ENCODE measurements at places on chromosomes 13 and 19. TPM values are rescaled to one million over a fixed set of nuclear protein-coding genes. Genes with fewer than 3 reads are reported as not detected.

RUVBL2 gene
- total RNA-seq, result 118 TPM

CRLF1 gene
- 0.68 TPM for total RNA-seq

SH2D3A gene
- not detected for total RNA-seq

KIR3DL1 gene
- not detected for total RNA-seq

MATK gene
- not detected for total RNA-seq

SCEL gene
- total RNA-seq, result not detected

SGTA gene
- total RNA-seq, result 89.9 TPM

GRCh38 chr13:79457390-79457789 lies 23.6 kb upstream of the NDFIP2 start:
- DNase-seq, result no peak

GRCh38 chr13:35598790-35599369 lies 122.4 kb upstream of the MAB21L1 start:
- no peak for DNase-seq

- no peak for DNase-seq
Observed at GRCh38 chr19:4541114-4541805, 1.4 kb upstream of the LRG1 start.

DNA sequence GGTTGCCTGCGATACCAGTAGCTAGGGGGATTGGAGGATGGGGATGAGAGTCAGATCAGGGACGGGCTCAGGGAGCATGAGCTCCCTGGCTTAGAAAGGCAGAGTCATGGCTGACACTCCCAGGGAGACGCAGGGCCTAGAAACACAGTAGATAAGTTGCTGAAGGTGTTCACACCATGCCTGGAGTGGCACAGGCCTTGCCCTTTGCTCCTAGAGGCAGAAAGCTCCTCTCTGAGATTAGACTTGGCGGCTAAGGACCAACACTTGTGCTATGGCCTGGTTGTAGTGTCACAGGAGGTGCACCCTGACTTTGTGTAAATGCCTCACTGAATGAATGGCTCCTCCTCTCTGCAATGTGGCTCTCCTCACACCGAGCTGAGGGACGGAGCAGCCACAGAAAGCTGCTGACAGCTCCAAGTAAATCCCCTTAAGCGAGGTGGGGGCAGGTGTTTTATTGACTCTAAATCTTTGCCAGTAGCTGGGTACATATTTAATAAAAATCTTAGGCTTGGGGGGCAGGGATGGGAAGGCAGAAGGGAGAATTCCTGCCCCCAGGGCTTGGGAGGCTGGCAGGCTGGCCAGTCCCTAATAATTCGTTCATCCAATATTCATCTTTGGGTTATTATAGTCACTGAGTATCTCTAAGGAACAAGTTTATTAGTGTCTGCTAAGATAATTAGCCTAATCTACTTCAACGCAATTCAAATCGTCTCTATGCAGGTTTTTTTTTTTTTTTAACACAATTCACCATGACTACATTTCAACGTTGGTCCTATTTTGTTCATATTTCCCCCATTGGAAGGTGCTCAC lies 54.9 kb downstream of the SIAH3 start:
- DNase-seq, result no peak

DNA sequence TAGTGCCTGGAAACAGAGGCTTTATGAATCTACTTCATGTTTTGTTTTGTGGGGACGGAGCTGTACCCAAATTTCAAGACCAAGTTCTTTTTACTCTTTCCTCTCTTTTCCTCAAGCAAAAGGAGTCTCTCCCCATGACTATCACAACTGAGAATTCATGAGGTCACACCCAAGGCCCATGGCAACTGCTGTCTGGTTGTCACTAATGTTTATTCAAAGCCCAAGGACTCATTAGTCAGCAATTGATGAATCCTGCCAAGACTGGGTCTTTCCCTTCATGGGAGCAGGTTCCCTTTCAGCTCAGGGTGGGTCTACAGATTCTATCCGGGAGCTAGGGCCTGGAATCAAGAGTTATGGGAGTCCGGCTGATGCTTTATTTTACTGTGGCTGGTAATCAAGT lies 441.5 kb upstream of the PCDH20 start:
- no peak for DNase-seq

- DNase-seq, result no peak
Observed at GRCh38 chr13:23470790-23471614, 37.5 kb upstream of the SACS start.

DNA sequence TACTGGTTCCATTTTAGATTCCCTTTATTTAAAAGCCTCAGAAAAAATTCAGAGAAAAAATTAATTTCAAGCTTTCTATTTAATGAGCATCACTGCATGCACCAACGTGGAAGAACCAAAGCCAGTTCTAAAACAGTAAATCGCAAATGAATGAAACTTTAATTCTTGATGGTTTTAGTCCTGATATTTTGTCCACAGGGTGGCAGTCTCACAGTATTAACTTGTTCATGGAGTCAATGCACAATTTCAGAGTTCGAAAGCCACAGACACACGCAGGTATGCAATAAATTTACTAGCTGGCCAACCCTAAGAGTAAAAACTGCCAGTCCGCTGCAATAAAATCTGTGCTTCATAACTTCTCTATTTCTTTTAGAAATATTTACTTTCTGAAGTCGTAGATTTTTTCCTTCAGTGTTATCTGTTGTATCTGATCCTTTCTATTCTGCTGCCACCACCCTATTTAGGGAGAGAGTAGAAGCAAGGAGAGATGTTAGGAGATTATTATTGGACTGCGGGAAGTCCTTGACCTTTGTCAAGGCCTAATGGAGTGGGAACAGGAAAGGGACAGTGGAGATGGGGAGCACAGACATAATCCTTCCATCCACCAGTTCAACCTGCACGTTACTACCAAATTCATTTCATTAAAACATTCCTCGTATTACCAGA lies 7.0 kb upstream of the WBP4 start:
- peak; percentile 9 for DNase-seq

DNA sequence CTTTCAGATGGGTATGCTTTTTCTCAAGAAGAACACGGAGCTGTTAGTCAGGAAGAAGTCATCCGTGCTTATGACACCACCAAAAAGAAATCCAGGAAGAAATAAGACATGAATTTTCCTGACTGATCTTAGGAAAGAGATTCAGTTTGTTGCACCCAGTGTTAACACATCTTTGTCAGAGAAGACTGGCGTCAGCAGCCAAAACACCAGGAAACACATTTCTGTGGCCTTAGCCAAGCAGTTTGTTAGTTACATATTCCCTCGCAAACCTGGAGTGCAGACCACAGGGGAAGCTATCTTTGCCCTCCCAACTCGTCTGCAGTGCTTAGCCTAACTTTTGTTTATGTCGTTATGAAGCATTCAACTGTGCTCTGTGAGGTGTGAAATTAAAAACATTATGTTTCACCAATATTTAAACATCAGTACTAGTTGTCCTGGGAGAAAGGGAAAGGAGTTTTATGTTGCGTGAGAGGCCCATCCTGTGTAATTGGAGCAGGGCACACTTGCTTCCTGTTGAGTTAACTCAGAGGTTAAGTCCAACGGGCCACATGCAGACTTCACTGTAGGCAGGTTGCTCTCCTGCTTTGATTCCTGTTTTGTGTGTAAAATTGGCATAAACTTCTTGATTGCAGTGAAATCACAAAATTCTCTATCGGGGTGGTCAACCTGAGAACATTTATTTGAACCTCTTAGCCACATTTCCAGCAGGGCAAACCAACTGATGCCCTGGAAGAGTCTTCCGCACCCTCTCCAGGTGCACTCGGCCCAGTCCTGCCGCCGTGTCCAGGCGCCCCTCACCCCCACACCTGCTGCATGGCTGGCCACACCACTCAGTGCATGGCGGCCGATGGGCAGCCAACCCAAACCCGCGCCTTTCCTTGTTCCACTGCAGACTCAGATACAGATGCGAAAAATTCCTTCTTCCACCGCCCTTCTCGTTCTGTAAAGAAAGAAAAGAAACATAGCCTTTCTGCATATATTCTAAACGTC lies 31.6 kb downstream of the SHISA2 start:
- no peak for DNase-seq

- DNase-seq, result no peak
Observed at GRCh38 chr19:50563597-50563996, 4.6 kb downstream of the LRRC4B start.

- DNase-seq, result no peak
Observed at GRCh38 chr19:7509625-7510024, 6.3 kb upstream of the ZNF358 start.

DNA sequence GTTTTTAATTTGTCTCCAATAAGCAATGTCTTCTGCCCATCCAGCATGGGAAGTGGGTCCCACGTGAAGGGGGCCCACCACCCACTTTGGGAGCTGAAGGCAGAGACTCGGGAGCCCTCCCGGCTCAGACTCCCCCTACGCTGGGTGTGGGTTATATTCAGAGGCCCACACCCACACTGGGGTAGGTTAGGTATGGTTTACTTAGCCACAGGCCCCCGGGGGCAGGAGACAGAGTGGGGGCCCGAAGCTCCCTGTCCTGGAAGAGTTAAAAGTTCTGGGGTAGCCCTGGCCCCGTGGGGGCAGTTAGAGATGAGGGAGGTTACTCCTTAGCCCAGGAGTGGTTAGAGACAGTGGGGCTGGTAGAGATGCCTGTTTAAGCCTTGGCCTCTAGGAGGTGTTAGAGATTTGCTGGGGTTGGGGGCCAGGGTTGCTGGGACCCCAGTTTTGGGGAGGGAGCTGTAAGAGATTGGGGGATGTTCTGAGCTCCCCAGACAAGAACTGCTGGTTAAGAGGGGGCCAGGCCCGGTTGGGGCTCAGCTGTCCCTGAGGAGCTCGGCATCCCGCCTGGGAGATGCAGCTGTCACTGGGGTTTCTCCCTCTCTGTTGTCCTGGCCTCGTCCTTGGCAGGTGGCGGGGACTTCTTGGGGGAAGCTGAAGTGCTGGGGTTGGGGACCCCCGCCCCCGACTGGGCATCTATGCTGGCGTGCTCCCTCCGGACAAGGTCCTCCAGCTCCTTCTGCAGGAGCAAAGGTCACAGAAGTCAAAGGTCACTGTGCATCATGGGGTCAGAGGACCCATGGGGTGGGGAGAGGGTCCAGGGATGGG lies 712 bp upstream of the RINL start:
- no peak for DNase-seq

GRCh38 chr13:24365191-24365590 lies 55.8 kb downstream of the C1QTNF9 start:
- no peak for DNase-seq

- no peak for DNase-seq
Observed at GRCh38 chr19:33863436-33863835, 66.8 kb downstream of the KCTD15 start.

GRCh38 chr19:55400281-55401087 lies 7.1 kb downstream of the UBE2S start:
- DNase-seq, result no peak

- no peak for DNase-seq
Observed at GRCh38 chr19:47104680-47105079, 8.9 kb downstream of the ZC3H4 start.

- no peak for DNase-seq
Observed at GRCh38 chr13:36921631-36922301, 1.7 kb upstream of the SMAD9 start.
